Effector memory CD4-positive, alpha-beta T cell (primary cell): ENCODE measurements at places on chromosomes 3 and 15.

DNA sequence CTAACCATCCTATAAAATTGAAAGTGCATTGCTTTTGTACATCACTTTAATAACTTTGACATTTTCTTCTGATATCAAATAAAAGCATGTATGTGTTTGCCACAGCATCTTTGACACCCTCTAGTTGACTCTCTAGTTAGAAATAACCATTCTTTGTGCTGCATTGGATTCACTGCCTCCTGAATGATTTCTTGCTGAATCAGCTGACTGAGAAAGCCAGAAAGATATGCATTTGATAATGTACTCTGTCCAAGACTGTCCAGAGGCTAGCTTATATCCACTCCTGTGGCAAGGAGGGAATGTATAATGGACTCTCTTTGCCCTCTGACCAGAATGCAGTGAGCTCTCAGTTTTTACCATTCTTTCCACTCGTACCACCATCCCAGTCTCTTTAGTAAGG is 6.2 kb downstream of the RAB11A start:
- no peak for DNase-seq

GRCh38 chr3:30114918-30115317 is 491.5 kb upstream of the TGFBR2 start:
- no peak for DNase-seq

GRCh38 chr3:131731709-131732108 is 228.9 kb upstream of the MRPL3 start:
- no peak for DNase-seq

- DNase-seq, result no peak
These were observed 45.7 kb upstream of the SKOR1 start for GRCh38 chr15:67779549-67780111.

DNA sequence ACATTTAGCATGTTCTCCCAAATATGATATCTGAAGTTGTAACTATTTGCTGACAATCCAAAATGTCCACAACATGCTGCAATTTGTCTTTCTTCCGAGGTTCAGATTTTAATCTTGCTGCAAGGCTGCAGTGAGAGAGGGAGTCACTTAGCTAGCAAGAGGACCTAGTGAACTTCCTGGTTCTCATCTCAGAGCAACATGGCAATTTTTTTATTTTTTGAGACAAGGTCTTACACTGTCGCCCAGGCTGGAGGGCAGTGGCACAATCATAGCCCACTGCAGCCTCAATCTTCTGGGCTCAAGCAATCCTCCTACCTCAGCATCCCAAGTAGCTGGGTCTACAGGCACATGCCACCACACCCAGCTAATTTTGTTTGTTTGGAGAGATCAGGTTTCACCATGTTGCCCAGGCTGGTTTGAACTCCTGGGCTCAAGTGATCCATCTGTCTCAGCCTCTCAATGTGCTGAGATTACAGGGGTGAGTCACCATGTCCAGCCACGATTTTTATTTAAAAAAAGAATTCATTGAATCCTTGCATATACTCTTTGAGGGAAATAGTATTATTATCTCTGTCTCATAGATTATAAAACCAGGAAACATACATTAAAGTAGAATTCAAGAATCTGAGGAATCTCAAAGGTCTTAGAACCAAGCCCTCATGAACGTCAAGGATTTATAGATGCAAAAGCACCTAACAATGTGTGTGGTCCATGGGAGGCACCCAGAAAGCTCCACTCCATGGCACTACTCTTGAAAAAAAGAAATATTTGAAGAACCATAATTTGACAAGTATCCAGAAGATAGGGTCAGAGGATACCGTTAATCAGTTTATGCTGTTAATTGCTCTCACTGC is 9.1 kb downstream of the HDC start:
- no peak for DNase-seq

GRCh38 chr15:85972805-85973540 is 106.7 kb upstream of the AGBL1 start:
- DNase-seq, result no peak

- DNase-seq, result no peak
These were observed 79.2 kb upstream of the OCA2 start for GRCh38 chr15:28178290-28178689.

DNA sequence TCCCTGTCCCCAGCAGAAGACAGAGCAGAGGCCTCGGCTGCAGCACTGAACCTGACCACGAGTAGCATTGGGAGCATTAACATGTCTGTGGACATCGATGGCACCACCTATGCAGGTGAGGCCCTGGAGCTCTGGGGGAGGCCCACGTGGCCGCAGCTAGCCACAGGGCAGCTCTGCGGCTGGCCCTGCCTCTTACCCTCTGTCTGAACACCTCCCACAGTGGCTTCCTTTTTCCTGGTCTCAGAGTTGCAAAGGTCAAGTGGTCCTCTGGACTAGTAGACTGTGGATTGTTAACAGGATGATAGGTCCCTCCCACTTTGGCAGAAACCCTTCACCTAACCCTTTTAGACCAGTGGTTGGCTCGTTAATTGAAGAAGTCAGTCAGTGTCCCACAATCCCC is 22.5 kb upstream of the CLK3 start:
- DNase-seq, result no peak

DNA sequence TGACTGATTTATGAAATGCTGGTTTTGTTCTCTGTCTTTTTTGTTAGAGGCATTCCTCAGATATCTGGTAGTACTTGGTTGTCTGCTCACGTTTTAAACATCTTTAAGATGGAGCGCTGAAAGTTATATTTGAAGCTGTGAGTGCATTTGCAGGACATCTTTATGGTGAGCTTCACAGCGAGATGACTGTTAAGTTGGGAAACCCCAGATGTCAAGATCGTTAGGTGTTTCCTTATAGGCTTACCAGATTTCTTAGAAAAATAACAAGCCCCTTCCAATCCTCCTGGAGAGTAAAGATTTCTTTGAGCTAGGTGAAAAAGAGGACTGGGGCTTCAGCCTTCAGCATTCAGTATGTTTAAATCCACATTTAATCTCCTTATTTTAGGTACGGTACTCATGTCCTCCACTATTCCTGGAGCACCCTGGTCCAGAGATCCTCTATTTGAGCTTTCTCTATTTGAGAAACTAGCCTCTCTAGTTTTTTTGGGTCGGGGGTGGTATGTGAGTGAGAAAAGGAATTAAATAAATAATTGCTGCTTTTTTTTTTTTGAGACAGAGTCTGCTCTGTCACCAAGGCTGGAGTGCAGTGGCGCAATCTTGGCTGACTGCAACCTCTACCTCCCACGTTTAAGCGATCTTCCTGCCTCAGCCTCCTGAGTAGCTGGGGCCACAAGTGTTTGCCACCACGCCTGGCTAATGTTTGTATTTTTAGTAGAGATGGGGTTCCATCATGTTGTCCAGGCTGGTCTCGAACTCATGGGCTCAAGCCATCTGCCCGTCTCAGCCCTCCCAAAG is 72.3 kb downstream of the ZNF609 start:
- DNase-seq, result no peak

GRCh38 chr3:20324664-20325478 is 138.9 kb upstream of the SGO1 start:
- no peak for DNase-seq
